ENCODE measurements at places on chromosomes 6 and 20.

DNA sequence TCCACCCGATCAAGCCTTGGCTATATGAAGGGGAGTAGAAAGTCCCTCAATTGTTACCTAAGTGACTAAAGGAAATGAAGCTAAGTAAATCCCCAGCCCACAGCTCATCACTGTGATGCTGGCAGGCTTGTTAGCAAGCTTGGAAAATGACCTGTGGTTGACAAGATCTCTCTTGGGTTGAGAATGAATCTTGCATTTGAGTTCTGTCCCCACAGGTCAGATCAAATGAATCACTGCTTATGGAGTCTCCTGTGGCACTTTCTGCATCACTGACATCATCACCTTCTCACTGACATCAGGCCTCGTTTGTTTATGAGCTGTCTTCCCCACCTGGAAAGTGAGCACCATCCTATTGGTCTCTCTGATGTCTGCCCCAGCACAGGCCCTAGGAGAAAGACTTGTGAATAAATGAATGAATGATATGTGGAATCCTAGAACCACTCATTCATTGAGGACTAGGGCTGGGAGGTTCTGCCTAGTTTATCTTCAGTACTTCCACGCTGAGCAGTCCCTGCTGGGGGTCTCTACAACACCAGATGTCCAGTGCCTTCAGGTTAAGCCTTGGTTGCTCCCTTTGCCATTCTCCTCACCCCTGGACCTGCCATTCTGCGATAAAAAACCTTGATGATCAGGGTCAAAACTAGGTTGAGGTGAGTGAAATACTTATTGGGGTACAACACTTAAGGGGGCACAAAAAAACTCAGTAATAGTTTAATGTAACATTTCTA lies 318.4 kb upstream of the MOCS1 start:
- no peak for DNase-seq

GRCh38 chr6:130411481-130411880 lies 45.7 kb downstream of the TMEM200A start:
- no peak for DNase-seq

GRCh38 chr20:39429726-39430125 lies 467.6 kb downstream of the DHX35 start:
- DNase-seq = no peak

GRCh38 chr6:135226537-135226936 lies 45.4 kb downstream of the MYB start:
- no peak for DNase-seq

- no peak for DNase-seq
These were observed 27.0 kb upstream of the TFB1M start for GRCh38 chr6:155341130-155341828.
